BE2C (cell line): ENCODE measurements at places on chromosomes 6 and 20.
A peak's percentile ranks its signal among the peaks of the same experiment; 100 is the strongest.

DNA sequence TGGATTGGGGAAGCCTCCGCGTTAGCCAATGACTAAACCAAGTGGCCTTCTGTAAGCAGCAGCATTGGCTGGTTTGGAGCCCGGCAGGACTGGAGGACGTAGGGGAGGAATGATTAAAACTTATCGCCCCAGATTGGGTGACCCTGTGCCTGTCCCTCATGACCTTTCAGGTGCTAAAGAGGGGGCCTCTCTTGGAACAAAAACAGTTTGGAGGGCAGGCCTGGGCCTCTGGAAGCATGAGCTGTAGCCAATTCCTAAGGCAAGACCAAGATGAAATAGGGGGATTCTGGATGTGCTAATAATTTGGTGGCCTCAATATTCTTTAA, 1.4 kb downstream of the GMPR start:
- no peak for DNase-seq

DNA sequence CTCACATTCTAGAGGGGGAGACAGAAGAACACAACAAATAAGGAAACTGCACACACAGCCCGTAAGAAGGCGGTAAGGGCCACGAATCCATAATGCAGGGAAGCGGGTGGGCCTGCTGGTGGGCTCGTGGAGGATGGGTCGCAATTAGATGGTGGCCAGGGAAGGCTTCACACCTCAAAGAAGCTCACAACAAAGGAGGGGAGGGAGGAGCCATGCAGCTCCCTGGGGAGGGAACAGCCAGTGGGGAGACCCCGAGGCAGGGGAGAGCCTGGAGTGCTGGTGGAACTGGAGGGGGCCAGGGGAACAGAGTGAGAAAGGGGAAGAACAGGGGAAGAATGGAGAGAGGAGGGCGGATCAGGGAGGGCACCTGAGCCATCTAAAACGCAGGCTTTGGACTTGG, 13.4 kb downstream of the SRC start:
- DNase-seq, result no peak

DNA sequence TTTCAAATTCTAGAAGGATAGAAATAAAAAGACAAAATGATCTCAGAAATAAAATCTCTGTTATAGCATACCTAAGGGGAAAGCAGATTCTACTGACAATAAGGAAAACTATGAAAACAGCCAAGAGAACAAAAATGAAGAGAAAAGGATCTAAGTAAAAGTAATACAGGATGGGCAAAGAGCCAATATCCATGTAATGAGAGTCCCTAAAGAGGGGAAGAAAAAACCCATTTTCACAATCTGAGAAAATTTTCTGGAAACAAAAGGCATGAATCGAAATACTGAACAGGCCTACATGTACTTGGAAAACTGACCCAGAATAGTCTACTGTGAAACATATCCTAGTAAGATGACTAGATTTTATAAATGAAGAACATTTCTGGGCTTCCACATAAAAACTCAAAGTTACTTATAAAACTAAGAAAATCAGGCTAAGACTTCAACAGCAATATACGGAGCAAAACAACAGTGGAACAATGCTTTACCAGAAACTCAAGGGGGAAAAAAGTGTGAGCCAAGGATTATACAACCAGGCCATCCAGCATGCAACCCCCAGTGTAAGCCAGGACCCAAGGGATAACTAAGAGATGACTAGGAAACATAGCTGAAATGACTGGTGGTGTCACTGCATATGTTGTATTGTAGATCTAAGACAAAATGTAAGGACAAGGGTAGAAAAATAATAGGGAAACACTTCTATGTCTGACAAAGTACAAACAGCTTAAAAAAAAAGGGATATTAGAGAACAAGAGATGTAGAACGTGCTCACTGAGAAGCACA, 10.2 kb downstream of the NAPB start:
- DNase-seq, result no peak

GRCh38 chr6:170266061-170266825, 24.6 kb downstream of the DLL1 start:
- DNase-seq, result no peak

- DNase-seq, result peak; percentile 23
These were observed 37.3 kb downstream of the IPCEF1 start for GRCh38 chr6:154319231-154319858.

GRCh38 chr6:72412709-72413044, 209.2 kb upstream of the KCNQ5 start:
- no peak for DNase-seq

DNA sequence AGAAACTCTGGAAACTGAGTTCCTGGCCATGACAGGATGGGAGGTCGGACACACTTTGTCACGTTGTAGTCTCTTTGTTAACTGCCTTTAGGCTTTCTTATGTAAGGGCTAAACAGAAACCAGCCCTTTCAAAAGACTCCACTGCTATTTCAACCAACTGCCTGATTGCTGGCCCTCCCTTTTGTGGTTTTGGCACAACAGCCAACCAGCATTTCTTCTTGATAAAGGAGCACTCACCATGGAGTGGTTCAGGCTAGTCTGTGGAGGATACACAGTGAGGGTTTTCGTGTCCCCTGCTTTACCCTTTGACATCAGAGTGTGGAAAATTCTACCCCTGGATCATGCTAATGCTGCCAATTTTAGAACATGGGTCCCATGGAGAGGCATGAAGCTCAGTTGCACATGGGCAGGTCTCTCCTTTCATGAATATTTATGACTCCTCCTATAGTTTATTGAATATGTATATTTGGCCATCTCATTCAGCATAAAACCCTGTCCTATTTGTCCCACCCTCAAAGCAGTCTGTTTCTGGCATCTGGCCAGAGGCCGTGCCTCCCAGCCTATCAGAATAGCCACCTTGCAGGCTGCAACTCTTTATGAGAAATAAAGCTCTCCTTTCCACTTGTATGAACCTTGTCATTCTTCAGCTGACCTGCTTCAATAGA, 148.3 kb downstream of the HS3ST5 start:
- peak; percentile 19 for DNase-seq

- DNase-seq, result no peak
These were observed 32.5 kb downstream of the ZFAND3 start for GRCh38 chr6:37851997-37852524.

GRCh38 chr20:2640899-2641298, 11.5 kb upstream of the NOP56 start:
- DNase-seq, result no peak

GRCh38 chr6:168641446-168641845, 200.5 kb downstream of the SMOC2 start:
- no peak for DNase-seq

- DNase-seq, result no peak
These were observed 8.4 kb downstream of the VSX1 start for GRCh38 chr20:25073544-25073943.

DNA sequence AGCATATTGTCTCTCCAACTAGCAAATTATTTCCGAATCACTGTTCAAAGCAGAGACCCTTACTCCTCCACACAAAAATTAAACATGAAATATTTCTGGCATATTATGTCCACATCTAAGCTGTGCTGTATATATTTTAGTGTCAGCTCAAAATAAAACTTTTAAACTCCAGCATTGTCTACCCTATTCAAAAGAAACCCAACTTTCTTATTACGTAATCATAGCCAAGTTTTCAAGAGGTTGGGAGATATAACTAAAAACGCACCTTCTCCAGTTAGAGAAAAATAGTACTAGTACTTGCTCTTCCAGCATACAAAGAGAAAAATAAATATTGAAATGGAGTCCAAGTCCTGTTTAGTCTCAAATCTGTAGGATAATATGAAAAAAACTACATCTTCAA, 24.1 kb upstream of the TFAP2D start:
- DNase-seq, result no peak

DNA sequence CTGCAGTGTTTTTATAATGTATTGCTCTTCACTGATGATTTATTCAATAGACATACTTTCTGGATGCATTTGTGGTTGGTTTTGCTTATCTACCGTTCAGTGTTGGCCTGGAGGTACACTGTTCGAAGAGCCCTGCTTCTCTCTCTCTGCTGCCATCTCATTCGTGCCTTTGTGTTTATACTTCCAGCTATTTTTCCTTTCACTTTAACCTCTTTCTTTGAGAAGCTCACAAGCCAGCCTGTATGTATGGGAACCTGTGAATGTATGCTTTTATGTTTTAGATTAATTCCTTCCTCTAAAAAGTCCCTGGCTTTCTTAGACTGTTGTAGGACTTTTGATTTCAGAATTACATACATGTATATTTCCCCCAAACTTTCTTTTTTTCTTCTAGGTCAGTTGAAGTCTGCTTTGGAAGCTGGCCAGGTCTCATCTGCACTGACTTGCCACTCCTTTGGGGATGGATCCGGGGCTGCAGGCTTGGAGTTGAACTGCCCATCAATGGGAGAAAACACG, 83.0 kb downstream of the SCAND1 start:
- peak; percentile 65 for DNase-seq

GRCh38 chr6:1190366-1190765, 121.5 kb upstream of the FOXQ1 start:
- DNase-seq, result no peak

DNA sequence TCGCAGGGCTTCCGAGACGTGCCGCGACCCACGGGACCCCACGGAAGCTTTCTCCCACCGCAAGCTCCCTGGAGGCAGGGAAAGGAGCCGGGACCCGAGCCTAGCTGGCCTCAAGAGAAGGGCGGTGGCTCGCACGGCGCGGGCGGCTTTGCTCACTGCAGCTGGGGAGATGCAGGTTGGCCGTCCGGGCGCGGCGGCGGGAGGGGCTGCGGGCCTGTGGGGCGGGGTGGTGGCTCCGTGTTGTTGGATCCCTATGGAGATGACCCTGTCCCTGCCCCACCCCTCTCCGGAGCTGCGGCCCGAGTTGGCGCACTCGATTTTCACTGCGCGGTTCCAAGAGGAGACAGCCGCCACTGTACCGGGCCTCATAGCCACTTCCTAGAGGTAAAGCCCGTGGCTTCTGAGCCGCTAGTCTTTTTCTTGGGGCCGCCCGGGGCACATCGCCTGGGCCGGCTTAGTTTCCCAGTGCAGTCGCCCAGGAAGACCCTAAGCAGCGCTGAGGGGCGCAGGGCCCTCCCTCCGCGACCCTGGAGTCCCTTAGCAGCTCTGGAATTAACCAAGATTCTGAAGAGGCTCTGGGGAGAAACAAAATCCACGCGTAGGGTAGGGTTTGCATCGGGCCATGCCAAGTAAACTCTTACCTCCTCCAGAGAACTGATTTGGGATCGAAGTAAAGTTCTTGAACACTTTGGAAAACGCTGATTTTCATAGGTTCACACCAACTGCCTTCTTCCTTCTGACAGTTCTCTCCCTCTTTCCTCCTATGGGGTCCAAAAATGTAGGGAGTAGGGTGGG, at the start of gene ECT2L:
ECT2L (plus strand) TSS at position 279 of the 795 bp plus-strand sequence. CDS start 17,188 bp downstream, outside the sequence.
- DNase-seq, result no peak
